Trophoblast cell (in vitro differentiated cells and primary cell): ENCODE measurements at places on chromosomes 5 and 9.

DNA sequence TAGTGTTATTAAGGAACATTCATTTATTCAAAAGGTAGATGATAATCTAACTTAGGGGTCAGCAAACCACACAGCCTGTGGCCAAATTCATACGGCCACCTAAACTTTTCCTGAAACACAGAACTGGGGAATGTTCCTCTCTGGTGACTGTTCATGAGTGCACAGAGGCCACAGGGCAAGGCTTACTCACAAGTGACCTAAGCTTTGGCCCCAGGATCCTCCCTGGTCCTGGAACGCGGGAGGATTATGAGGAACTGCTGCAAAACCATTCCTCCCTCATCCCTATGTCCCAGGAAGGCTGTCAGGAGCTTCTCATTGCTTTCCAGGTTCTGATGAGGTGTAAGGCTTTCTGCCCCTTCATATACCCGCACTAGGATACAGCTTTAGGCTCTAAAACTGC lies 397.6 kb downstream of the SEMA5A start:
- no peak for DNase-seq

DNA sequence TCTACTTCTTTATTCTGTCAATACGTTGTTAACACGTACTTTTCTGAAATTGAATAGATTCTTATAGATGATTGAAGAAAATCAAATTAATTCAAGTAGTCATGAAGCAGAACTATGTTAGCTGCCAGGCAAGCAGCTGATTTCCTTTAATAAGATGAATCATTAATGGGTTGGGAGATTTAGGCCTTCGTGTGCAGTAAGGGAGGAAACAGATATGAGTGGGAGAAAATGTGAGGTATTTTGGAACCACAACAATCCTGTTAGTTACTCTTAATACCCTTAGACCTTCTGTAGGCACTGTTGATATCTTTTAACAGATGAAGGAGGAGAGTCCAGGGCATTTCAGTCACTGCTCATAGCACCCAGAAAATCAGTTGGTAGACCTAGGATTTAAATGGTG lies 121.0 kb downstream of the AOPEP start:
- no peak for DNase-seq

- DNase-seq: no peak
Observed at GRCh38 chr5:55633574-55634208, 78.4 kb downstream of the SLC38A9 start.

DNA sequence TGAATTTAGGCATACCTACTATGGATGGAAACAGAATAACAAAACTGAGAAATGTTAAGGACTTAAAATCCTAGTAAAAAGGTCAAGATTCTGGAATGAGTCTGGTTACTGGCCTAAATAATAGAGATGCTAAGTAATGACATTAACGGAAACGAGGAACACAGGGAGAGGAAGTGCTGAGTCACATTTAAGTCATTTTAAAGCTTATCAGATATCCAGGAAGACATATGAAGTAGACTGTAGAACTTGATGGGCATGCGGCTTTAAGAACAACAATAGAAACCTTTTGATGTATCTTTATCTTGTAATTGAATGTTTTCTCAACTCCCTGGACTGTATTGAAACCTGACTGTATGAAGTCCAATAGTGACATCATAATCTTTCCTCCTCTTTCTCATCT lies 1251.4 kb upstream of the CDH6 start:
- no peak for DNase-seq

DNA sequence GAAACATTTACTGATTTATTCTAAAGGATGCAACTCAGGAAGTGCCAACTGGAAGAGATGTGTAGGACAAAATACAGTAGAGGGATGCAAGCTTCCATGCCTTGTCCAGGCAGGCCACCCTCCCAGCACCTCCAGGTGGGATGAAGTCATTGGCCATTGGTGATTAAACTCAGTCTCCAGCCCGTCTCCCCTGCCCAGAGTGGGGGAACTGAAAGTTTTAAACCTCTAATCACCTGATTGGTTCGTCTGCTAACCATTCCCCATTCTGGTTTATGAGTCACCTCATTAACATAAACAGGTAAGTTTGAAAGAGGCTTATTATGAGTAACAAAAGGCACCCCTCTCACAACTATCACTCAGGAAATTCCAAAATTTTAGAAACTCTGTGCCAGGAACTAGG lies 8.1 kb downstream of the TNFAIP8 start:
- DNase-seq: no peak

GRCh38 chr5:151799407-151799806 lies 27.7 kb downstream of the G3BP1 start:
- no peak for DNase-seq

GRCh38 chr5:143495821-143496275 lies 92.4 kb upstream of the NR3C1 start:
- no peak for DNase-seq

- peak; percentile 95 for DNase-seq
Observed at GRCh38 chr9:35905912-35906679, at the start of gene HRCT1. TSS of gene HRCT1 (plus strand) at chr9:35906202. CDS start at chr9:35906288, 86 bp downstream.

DNA sequence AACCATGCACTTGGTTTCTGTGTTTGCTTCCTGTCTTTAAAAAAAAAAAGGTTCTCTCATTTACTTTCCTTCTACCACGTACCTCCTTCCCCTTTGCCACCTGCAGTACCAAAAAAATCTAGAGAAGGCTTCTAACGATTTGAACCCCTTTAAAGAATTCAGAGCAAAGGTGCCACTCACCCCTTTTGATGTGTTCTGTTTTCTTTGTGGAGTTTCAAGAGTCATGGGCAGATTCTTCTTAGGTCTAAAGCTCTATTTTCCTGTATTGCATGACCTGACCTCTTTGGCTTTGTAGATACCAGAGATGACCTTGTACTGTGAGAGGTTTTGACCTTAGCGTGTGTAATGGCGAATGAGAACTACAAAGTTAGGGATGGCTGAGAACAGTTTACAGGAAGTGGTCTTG lies 29.0 kb downstream of the TXNDC8 start:
- no peak for DNase-seq

DNA sequence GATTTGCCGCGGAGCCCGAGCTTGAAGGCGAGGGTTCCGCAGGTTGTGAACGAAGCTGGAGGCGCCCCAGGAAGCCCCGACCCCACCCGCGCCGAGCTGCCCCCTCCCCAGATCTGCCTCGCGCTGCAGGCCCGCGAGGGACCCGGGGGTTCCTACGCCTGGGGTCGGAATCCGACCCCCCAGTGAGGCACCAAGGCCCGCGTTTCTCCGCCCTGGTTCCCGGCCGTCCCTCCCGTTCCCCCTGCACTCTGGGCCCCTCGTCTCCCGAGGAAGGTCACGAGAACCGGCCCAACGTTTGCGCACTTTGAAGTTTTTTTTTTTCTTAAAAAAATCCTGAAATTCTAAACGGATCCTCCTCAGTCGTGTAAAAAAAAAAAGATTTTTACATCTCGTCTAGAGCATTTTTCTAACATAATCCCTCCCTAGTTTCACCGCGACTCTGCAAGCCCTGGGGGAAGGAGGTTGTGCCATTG lies 880 bp upstream of the GFPT2 start:
- DNase-seq: no peak

GRCh38 chr5:9545992-9546851 lies at the start of gene SEMA5A:
TSS of gene SEMA5A (minus strand) at chr5:9546075. CDS start at chr5:9379946, 166,129 bp downstream.
- DNase-seq: peak; percentile 63

- DNase-seq: peak; percentile 77
Observed at GRCh38 chr9:92138157-92138959, 23.1 kb upstream of the SPTLC1 start.

GRCh38 chr5:50365426-50366251 lies 75.4 kb downstream of the EMB start:
- DNase-seq: no peak

GRCh38 chr5:110105692-110106091 lies 416.0 kb downstream of the MAN2A1 start:
- no peak for DNase-seq

GRCh38 chr9:116308076-116308475 lies 154.5 kb downstream of the PAPPA start:
- no peak for DNase-seq
